ENCODE measurements at places on chromosomes 7 and 10. TPM values are rescaled to one million over a fixed set of nuclear protein-coding genes. Genes with fewer than 3 reads are reported as not detected.

The CYP3A5 gene
- 0.89 TPM for total RNA-seq

The PRRT4 gene
- not detected for total RNA-seq

The ADAM8 gene
- total RNA-seq: 22.2 TPM

The IL2RA gene
- total RNA-seq: not detected

The GDF2 gene
- not detected for total RNA-seq

The PSD gene
- 14.1 TPM for total RNA-seq

The OGDHL gene
- 0.18 TPM for total RNA-seq

The ACTL6B gene
- total RNA-seq: not detected

The ST8SIA6 gene
- total RNA-seq: under 0.01 TPM

The SYNPO2L gene
- 0.18 TPM for total RNA-seq

The LRRC18 gene
- not detected for total RNA-seq

The HOXA3 gene
- total RNA-seq: 0.18 TPM

The FBXL13 gene
- total RNA-seq: 1.4 TPM

The FAM25A gene
- total RNA-seq: not detected

The KIN gene
- total RNA-seq: 4.6 TPM

The CCDC3 gene
- total RNA-seq: not detected

The POP7 gene
- 43.2 TPM for total RNA-seq

The SH2D4B gene
- total RNA-seq: not detected

The SHLD2 gene
- 20.6 TPM for total RNA-seq

The MYO1G gene
- total RNA-seq: under 0.01 TPM
